HS-27A (cell line): ENCODE measurements at places on chromosomes 11 and 22.
A peak's percentile ranks its signal among the peaks of the same experiment; 100 is the strongest.

GRCh38 chr11:112620621-112621394, 340.4 kb upstream of the NCAM1 start:
- DNase-seq = no peak

DNA sequence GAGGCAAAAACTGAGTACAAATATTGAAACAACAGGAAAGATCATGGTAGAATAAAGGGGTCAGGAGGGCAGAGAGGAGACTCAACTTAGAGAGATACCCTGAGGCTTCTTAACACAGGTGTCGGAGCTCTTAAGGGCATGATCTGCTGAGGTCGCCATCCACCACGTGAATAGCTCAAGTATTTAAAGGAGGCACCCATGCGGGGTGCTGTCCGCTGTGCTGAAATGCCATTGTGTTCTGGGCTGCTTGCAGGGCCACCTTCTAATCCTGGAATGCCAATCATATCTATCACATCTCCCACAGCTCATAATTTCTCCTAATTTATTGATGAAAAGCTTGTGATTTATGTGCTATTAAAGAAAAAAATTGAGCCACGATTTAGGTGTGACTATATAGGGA, 90.2 kb downstream of the SEZ6L start:
- peak; percentile 7 for DNase-seq

- DNase-seq = no peak
Observed at GRCh38 chr11:73189723-73190556, 28.1 kb upstream of the P2RY2 start.

DNA sequence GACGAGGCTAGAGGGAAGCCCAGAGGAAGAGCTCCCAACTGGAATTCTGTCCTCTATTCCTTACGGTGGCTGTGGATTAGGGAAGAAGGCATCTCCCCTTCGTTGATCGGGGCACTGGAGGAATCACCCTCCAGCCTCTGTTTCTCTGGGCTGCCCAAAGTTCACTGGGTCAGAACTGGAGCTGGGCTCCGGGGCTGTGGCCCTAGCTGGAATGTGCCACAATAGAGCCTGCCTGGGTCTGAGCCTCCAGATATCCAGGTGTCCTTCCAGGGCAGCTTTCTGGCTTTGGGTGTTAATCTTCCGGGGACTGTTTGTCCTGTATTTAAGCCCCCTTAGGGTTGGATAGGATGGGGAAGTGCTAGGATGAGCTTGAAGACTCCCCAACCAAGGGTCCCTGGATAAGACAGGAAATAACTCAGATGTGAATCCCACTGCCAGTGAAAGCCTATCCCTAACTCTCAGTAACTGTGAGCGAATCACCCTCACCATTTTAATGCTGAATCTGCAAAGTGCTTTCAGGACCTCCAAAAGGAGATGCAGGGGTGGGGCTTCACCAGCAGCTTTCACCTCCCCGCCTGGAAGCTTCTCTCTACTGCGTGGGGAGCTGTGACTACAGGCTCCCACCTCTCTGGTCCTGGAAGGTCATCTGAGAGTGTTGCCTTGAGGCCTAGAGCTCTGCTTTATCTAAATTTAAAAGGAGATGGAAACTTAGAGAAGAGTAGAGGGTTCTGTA, 9.5 kb downstream of the YPEL4 start:
- no peak for DNase-seq

DNA sequence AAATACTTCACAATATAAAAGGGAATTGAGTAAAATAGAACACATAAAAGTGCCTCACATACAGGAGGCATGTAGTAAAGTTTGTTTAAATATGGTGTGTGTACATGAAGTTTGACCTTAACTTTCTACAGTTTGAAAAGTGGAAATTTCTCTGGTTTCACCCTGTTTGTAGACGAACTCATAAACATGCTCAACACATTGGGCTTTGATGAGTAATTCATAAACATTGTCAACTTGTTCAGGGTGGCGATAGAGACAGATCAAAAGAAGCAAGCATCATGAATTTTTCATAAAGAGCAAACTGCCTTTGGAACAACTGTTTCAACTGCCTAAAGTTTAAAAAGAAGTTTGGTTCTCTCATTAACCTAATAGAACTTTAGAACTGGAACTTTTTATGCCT, 9.1 kb downstream of the SLN start:
- DNase-seq = no peak

- no peak for DNase-seq
Observed at GRCh38 chr11:130645164-130645842, 196.9 kb downstream of the ADAMTS15 start.

GRCh38 chr22:43526117-43526655, 114.4 kb downstream of the MPPED1 start:
- DNase-seq = no peak

DNA sequence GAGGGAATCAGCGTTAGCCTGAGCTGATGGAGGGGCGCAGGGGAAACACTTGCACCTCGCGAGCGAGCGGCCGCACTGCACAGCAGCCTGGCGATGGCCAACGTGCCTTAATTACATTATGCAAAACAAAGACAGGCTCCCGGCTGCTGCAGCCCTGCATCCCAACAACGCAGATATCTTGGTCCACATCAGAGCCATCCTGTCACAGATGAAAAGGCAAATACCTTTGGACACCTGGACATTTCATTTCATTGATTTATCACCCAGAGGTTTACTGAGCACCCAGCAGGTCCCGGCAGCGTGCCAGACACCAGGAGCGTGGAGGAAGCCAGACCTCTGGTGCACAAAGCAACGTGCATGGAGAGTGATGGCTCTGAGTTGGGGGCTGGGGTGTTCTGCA, 843.0 kb downstream of the TBC1D22A start:
- DNase-seq = no peak

- DNase-seq = peak; percentile 51
Observed at GRCh38 chr11:76074148-76075095, 131.9 kb downstream of the WNT11 start.
